Stromal cell of bone marrow (primary cell): ENCODE measurements at places on chromosomes 6 and 20.
A peak's percentile ranks its signal among the peaks of the same experiment; 100 is the strongest.

DNA sequence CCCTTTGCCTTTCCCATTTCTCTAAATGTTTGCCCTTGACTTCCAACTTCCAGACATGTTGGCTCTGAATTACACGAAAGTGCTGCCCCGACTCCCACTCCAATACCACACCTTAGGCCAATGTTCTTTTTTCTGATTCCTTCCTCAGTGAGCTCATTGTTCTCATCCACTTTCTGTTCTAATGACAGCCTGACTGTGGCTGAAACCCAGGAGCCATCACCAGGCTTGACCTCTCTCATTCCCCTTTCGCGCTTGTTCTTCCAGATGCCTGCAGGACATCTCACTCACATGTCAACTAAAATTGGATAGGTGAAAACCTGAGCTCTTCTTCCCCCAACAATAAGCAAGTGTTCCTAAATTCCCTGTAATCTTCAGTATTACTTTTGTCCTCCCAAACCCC, 40.4 kb downstream of the PTPRK start:
- DNase-seq, result no peak

DNA sequence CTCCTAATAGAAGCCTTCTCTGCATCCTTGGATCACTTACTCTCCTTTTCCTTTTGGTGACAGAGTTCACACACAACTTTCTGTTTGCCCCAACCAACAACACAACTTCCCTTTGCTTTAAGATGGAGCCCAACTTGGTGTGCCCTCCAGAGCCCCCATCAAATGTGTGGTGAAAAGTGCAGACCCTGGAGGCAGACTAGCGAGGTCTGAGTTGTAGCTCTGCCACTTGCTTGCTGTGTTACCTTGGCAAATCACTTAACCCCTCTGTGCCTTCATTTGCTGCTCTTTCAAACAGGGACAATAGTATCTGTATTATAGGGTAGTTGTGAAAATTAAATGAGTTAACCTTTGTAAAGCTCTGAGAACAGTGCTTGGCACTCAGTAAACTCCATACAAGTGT, 34.3 kb upstream of the CCN6 start:
- no peak for DNase-seq

DNA sequence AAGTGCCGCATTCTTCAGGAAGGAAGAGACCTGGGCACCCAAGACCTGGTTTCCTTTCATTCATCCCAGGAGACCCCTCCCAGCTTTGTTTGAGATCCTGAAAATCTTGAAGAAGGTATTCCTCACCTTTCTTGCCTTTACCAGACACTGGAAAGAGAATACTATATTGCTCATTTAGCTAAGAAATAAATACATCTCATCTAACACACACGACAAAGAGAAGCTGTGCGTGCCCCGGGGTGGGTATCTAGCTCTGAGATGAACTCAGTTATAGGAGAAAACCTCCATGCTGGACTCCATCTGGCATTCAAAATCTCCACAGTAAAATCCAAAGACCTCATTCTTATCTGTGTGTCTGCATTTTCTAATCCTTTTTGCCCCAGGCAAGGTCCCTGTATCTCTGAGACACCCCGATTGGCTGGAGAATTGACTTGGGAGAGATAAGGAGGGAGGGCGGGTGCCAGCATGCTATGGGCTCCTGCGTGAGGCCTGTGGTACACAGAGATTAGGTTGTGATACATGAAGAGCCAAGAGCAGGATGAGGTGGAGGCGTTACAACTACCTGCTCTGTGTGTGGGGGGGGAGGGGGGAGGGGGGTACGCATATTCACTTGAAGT, 4.8 kb downstream of the MUC21 start:
- DNase-seq, result no peak

DNA sequence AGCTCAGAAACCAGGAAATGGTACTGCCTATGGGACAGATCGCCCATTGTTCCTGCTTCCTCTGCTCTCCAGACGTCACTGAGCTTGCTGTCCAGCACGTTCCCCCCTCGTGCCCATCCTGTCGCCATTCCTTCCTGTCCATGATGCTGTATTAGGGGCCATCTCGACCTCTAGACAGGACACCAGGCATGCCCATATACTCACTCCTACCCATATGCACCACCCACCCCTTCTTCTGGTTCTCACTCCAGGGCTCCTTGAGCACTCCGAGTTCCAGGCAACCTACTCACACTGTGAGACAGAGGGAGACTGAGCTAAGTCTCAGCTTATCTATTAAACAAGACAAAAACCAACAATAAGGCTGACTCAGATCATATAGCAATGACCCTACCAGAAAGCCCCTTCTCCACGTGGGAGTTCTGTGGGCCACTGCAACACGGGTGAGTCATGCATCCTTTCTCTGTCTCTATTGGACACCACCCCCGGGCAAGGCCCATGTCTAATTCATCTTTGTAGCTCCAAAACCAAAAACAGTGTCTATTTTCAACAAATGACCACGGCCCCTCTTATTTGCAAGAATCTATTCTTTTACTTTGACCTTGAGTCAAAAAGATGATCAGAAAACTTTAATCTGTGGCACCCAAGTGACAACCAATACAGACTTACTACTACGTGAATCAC, 65.7 kb downstream of the PSMG4 start:
- DNase-seq, result peak; percentile 74

GRCh38 chr20:59571551-59572314, 32.6 kb upstream of the PHACTR3 start:
- DNase-seq, result peak; percentile 20

GRCh38 chr6:162063666-162064065, 663.9 kb downstream of the PRKN start:
- no peak for DNase-seq

GRCh38 chr6:42547407-42548329, 16.2 kb upstream of the UBR2 start:
- no peak for DNase-seq

- no peak for DNase-seq
These were observed 58.1 kb upstream of the REV3L start for GRCh38 chr6:111541026-111541681.

DNA sequence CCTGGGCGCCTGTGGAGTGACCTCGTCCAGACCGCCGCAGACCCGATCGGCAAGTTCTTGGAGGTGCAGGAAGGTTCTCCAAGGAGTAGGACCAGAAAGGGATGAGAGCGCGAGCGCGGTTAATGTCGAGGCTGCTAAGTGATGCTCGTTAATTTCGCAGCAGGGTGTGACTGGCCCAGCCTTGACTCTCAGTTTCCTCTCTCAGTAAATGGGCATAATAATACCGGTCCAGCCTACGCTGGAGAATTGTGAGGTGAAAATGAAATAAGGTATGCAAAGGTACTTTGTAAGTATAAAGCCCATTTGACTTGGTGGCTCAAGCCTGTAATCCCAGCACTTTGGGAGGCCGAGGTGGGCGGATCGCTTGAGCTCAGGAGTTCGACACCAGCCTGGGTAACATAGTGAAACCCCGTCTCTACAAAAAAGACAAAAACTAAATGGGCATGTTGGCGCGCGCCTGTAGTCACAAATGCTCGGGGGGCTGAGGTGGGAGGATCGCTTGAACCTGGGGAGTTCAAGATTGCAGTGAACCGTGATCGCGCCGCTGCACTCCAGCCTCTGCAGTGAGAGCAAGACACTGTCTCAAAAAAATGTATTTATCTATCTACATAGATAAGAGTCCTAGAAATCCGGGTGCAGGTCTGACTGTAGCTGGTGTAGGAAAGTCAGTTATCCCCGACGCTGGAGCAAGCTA, 634 bp upstream of the BTBD9 start:
- no peak for DNase-seq

- DNase-seq, result peak; percentile 70
These were observed 52.6 kb downstream of the FIG4 start for GRCh38 chr6:109743739-109744138.

DNA sequence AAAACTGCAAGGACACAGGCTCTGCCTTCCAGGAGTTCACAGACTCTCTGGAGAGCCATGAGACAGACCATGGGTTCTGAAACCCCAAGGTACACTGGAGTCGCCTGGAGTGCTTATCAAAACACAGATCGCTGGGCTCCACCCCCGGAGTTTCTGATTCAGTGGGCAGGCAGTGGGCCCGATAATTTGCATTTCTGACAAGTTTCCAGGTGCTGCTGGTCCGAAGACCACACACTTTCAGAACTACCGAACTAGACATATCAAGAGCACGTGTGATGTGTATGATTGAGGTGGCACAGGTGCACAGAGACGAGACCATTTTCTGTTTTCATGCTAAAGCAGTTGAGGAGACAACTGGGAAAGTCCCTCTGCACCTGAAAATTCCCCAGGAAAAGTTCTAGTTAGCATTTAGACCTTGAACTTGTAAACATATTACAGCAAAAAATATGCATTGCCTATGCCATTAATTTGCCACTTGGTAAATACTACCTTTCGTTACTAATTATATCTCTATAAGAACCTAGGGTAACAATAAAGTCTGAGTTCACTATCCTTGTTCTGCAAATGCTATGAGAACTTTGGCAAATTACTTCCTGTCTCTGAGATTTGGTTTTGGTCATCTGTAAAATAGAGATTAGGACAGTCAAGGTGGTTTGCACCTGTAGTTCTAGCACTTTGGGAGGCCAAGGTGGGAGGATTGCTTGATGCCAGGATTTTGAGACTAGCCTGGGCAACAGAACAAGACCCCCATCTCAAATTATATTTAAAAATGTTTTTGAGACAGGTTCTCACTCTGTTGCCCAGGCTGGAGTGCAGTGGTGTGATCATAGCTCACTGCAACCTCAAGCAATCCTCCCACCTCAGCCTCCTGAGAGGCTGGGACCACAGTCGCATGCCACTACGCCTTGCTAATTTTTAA, 14.3 kb upstream of the PIM1 start:
- no peak for DNase-seq

DNA sequence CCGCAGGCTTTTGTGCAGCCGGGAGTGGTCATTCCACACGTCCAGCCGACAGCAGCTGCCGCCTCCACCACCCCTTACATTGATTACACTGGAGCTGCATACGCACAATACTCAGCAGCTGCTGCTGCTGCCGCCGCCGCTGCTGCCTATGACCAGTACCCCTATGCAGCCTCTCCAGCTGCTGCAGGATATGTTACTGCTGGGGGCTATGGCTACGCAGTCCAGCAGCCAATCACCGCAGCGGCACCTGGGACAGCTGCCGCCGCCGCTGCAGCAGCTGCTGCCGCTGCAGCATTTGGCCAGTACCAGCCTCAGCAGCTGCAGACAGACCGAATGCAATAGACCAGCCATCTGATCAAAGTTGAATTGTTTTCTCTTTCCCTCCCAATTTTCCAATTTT, 10.6 kb downstream of the RBM24 start:
- DNase-seq, result no peak

DNA sequence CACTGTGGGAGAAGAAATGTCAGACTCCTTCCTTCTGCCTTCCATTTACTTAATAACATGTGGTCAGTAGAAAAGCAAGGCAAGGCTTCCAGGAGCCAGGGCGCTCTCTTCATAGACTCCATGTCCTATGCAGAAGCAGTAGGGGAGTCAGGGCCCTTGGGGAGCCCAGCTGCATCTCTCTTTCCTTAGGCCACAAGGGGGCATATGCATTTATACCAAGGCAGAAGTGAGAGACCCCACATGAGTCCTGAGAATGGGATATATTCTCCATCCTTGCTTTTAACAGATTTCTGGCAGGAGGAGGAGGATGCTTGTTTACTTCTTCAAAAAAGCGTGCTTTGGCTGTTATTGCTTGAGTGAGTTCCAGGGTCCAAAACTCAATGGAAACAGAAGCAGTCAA, 198.5 kb downstream of the HIVEP2 start:
- no peak for DNase-seq

GRCh38 chr20:17658648-17658993, 23.4 kb downstream of the RRBP1 start:
- DNase-seq, result no peak

- DNase-seq, result no peak
These were observed 24.2 kb upstream of the PAQR8 start for GRCh38 chr6:52337633-52338290.

GRCh38 chr6:116314878-116315277, 35.1 kb upstream of the TSPYL1 start:
- DNase-seq, result no peak

DNA sequence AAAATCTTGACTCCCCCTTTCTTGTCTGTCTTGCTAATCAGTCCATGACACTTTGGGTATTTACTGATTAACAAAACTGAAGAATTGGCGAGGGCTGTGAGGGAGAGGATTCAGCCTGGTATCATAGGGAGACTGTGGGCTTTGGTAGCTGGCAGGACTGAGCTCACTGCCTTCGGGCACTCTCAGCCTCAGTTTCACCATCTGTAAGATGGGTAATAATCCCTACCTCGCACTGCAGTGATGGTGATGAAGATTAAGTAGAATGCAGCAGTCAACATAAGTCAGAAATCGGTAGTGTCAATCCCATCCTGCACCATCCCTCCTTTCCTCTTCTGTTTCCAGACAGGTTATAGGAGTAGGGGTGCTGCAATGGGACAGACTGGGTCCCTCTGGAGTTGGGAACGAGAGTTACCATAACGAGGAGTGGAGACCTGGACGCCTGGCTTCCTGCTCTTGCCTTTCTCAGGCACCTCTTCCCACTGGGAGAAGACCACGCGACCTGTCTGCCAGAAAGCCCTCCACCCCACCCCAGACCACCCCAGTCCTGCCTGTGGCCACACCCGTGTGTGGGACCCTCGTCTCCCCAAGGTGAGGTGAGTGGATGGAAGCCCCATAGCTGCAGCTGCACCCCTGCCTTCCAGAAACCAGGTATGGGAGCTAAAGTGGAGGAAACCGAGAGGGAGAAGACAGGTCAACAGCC, 99.1 kb downstream of the SNX5 start:
- no peak for DNase-seq

GRCh38 chr6:87922947-87923330, 124.7 kb upstream of the SPACA1 start:
- DNase-seq, result no peak

DNA sequence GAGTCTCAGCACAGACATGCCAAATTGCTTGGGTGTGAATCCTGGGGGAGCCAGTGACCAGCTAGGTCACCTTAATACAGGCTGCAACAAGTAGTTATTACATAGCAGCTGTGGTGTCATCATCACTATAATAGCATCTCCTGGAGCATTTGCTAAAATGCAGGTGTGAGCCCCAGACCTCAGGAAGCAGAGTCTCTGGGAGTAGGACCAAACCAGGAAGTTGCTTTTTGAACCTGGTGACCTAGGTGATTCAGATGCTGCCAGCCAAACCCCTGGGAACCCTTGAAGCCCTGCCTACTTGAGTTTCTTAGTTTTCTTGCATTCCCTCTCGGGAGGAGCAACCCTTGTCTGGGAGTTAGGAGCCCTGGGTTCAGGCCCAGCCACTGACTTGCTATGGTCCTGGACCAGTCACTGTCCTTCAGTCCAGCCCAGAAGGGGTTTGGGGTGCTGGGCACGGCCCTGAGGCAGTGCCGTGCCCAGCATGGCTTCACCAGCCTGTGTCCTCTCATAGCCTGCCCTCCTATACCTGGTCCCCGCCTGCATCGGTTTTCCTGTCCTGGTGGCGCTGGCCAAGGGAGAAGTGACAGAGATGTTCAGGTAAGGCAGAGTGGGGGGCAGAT, 39.3 kb upstream of the ID1 start:
- no peak for DNase-seq

GRCh38 chr6:55869674-55870073, 5.7 kb downstream of the BMP5 start:
- DNase-seq, result no peak

DNA sequence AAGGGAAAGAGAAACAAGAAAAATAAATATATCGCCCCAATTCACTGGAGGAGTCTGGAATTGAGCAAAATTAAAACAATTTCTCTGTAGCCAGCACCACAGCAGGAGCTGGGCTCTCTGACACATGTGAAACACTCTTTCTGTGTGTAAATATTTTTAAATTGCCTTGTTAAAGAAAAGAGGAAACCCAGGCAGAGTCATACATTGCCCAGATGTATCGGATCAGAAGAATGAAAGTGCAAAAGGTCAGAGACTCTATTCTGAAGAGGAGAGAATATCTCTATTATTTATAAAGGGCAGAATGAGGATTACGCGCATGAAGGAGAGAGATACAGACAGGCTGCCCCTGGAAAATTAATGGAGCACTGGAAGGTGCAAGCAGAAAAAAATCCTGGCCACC, 127.0 kb upstream of the MAN1A1 start:
- DNase-seq, result no peak
